G401 (cell line): ENCODE measurements at places on chromosomes 7 and 10. TPM values are rescaled to one million over a fixed set of nuclear protein-coding genes. Genes with fewer than 3 reads are reported as not detected.

The LIPF gene
- not detected in 2 replicates for total RNA-seq

The VIPR2 gene
- not detected in 2 replicates for total RNA-seq

GRCh38 chr7:54546081-54546985 is 4.2 kb downstream of the VSTM2A start:
- DNase-seq, result no peak

- no peak for DNase-seq
These were observed 138.9 kb downstream of the CACNB2 start for GRCh38 chr10:18279173-18279572.

DNA sequence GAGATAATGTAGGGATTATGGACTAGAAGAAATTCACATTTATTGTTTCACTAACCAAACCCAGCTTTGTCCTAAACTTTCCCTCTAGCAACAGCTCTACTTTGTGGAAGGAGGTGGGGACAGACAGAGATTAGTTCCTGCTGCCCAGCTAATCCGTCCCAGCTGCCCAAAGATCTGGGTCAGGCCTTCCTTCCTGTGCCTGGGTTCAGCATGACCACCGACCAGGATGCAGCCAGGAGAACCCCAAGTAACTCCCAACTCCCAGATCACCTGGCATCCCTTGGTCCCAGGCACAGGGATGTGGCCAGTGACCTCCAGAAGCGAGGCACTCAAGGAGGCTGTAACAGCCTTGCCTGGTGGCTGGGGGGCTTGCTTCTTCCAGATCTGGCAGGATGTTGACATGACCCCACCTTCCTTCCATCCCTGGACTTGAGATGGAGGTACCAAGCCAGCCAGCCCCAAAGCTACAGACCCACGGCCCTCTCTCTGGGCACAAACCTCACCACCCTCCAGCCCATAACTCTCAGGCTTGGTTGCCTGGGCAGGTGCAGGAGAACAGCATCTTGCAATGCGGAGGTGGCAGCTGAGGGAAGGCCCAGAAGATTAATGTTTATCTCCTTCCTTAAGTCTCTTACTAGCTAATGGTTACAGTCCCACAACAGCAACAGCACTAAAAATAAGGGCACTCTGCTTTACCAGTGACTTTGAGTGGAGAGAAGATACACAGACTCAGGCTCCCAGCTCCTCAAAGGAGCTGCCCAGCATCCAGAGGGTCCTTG is 11.1 kb downstream of the CAMK2G start:
- DNase-seq, result no peak

The HABP2 gene
- not detected in 2 replicates for total RNA-seq
